ENCODE measurements at places on chromosomes 5 and 9.

GRCh38 chr5:125847561-125847960, 575.6 kb upstream of the GRAMD2B start:
- DNase-seq, result no peak

DNA sequence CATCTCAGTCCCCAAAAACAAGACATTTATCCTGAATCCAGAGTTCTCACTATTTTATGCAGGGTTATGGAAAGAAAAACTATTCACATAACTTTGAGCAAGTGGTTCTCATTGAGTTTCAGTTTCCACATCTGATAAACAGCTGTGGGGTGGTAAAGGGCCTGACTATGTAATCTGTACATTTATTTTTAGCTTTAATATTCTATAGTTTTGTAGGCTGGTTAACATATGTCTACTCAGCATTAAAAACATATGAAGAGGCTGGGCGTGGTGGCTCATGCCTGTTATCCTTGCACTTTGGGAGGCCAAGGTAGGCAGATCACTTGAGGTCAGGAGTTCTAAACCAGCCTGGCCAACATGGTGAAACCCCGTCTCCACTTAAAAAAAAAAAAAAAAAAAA, 301.5 kb upstream of the CCNG1 start:
- no peak for DNase-seq

DNA sequence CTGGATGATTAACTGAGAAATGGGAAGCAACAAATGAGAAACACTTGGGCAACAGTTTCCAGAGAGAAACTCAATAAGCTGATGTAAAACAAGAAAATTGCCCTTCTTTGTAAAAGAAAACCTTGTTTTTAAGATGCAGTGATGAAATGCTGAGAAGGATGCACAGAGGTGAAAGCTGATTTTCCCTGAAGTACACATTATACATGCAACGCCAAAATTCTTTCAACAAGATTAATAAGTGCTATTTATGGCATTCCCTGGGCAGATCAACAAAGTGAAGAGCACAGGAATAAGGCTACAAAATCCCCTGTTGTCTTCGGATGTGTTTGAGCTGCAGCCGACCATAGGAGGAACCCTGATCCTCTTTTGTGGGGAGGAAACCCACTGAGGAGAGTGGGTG, 208.0 kb upstream of the ANKH start:
- DNase-seq, result no peak

GRCh38 chr5:126461838-126462237, 38.6 kb downstream of the GRAMD2B start:
- DNase-seq, result no peak

GRCh38 chr5:59164041-59164830, 581.4 kb downstream of the RAB3C start:
- DNase-seq, result no peak

DNA sequence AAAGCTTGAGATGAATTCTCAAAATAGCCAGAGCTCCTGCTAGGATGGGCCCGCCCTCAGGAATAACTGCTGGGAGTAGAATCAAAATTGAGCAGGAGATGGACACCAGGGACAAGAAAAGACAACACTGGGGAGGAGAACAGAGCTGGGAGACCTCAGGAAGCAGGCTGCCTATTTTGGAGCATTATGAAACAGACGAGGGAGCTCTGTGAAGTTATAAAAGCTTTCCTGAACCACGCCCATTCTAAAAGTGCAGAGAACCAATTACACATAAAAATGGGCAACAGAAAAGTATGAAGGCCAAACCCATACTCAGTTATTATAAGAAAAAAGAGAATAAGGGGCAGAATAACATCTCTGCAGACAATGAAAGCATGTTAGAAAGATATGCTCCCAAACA, 213.9 kb upstream of the TRPC7 start:
- no peak for DNase-seq

DNA sequence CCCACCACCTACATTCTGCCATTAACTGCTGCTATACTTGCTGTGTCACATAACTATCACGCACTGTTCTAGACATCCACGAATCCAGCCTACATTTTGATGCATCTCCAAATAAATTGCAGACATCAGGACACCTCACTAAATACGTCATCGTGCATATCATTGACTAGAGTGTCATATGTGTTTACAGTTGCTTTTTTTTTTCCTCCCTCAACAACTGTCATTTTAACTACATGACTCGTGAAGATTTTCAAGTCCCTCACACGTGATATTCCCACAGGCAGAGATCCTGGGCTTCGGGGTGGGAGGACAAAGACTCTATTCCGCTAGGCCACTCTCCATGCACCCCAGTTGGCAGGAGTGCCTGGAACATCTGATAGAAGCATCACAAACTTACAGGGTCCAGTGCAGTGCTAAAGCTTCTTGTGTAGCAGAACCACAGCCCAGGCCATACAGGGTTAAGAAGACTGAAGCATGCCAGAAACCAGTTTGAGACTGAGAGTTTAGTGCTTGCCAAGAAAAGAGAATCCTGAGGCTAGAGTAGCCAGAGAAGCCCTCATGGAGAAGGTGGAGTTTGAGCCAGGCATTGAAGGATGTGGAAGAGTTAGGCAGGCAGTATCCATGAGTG, 1.1 kb downstream of the PCYOX1L start:
- no peak for DNase-seq

DNA sequence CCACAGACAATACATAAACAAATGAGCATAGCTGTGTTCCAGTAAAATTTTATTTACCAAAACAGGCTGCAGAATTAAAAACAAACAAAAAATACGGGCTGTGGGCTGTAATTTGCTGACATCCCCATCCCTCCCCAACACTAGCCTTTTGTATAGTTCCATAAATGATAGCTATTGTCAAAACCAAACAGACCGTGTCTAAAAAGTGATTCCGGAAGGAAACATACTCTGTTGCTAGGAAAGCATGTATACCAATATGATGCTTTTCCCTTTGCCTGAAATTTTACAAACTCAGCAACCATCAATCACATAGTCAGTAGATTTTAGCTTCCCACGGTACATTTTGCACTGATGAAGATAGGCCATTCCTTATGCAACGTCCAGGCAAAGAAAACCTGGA, 80.0 kb downstream of the TMEM215 start:
- no peak for DNase-seq

DNA sequence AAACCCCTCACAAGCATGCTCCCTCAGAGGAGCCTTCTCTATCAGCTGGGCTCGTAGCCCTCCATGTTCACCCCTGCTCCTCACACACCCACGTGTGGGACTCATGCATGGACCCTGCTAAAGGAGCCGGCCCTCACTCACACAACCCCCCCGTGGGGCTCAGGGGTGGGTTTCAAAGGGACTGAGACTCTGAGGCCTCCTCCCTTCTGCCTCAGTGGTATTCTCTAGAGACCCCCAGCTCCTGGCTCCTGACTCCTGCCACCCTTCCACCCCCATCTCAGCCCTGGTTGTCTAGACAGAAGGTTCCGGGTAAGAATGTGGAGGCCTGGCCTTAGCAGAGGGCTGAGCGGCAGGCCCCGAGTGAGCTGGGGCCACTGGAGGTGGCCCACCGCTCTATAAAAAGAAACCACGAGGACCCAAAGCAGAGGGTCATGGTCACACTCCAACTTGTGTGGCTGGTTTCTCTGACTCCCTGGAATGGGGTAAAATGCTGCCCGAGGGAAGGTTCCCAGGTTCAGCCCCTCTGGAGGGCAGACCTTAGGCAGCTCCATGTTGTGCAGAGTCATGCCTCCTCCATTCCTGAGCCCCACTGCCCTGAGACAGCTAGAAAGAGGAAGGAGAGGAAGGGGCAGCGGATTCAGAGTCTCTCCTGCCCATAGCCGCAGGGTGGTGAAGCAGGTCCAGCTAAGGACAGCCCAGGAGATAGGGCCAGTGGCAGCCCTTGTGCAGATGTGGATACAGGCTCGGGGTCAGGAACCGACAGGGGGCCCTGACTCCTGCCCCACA, 10.8 kb downstream of the SEPTIN8 start:
- no peak for DNase-seq

DNA sequence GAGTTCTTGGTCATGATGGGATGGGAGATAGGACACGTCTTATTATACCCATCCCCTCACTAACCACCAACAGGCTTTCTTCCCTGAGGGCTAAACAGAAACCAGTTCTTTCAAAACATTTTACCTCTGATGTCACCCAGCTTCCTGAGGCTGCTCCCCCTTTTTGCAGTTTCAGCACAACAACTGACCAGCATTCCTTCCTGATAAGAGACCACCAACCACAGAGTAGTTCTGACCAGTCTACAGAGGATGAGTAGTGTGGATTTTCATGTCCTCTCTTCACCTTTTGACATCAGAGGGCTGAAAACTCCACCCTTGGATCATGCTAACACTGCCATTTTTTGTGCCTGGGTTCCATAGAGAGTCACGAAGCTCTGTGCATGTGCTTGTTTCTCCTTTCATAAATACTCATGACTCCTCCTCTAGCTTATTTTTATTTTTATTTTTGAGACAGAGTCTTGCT, 82.6 kb downstream of the OSTF1 start:
- DNase-seq, result no peak

GRCh38 chr9:34049630-34050384, 1.1 kb upstream of the UBAP2 start:
- no peak for DNase-seq

GRCh38 chr5:40679913-40680681, at the start of gene PTGER4:
TSS of gene PTGER4 (plus strand) at chr5:40679915. CDS start at chr5:40680994, 1,079 bp downstream.
- no peak for DNase-seq

DNA sequence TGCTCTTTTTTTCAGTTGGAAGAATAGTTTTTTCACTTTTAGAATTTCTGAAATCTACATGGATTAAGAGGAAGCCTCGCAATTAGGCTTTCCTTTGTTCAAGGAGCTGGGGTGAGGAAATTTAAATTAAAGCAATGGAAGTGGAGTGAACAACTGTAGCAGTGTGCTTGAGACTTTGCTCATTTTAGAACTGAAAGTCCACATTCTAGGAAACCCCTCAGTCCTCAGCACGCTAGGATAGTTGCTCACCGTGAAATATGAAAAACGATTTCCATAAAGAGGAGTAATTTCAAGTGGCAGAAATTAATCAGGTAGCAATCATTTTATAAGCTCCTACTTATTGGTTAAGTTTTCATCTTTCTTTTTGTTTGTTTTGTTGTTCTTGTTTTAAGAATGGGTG, 243.0 kb upstream of the ITGA1 start:
- no peak for DNase-seq

DNA sequence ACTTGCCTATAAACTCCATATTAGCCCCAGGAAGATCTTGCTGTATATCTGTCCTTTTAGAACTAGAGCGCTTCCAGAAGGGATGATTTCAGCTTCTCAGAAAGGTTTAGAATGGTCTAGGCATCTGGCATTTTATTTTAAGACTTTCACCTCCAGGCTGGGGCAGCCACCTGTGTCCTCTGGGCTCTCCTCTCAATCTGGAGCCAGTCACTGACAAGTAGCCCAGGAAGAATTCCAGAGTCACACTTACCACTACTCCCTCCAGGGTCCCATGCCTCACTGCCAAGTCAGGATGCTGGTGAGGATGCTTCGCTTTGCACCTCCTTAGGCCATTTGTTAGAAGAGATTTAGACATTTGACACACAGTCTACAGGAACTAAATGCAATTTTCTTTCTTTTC, 20.8 kb downstream of the B4GALT1 start:
- DNase-seq, result no peak

DNA sequence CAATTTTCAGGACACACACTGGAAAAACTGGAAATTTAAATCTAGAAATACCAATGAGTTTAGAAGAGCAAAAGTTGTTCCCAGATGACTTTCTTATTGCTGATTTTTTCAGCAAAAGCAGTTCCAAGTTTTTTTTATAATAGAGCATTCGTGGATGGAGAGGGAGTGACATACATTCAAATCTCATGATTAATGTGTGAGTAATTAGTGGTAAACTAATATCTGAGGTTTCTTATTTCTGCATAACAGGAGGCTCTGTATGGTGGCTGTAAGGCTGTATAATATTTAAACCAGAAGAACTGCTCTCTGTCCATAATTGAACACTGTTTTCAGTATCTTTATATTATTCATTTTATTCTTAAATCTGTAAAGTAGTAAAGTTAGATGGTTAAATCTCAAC, 25.8 kb downstream of the LYSMD3 start:
- DNase-seq, result no peak

DNA sequence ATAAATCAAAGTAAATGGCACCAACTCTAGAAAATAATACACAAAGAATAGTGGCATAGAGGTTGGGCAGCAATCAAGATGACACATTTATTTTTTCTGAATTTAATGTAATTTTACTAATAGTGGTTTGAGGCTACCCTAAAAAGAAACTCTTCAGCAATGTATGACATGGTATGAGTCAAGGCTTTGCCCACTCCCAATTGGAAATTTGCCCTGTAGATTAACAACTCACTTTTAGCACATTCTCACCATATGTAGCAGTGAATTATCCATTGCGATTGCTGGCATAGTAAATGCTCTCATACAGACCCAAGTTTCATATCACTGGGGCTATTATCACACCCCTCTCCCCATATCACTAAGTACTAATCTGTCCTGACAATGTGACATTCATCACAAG, 832.1 kb upstream of the ZNF608 start:
- DNase-seq, result no peak

DNA sequence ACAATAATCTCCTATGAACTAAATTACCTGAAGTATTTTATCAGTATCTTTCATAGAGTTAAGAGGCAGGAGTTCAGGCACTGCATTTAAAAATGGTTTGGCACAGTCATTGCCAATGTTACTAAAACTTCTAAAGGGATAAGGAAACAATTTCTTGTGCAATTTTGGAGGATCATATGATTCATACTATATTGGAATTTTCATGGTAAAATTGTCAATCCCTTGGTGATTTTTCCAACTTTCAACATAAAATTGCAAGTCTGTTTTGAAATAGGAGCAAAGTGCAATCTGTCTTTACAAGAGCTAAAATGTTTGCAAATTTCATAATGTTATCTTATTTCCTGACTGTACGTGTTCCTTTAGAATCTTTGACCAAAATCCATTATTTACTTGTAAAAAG, 211.1 kb downstream of the DMRTA1 start:
- no peak for DNase-seq

DNA sequence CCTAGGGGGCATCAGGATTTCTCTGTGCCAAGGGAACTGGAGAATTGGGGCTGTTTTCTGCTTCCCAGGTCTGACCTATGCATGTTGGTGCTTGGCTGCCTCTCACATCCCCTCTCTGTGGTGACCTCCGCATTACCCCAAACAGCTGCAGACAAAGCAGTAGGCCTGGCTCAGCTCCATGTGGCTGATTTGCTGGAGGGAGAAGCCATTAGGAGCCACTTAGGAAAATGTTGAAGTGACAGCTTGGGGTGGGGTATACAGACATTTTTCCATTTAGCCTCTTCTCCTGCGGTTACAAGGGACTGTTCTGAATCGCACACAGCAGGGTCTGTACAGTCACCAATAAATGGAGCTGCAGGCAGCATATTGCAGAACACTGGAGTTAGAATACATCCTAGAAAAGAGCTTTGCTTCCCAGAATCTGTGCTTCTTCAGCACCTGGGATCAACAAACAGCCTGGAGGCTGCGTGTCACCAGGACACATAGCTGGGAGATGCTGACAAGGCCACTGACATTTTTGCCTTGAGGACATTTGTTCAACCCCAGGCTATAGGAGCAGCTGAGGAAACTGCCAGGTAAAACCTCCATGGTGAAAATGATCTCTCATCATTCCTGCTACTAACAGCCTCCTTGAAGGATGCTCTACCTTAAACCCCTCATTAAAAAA, 335.3 kb downstream of the DIRAS2 start:
- DNase-seq, result no peak

- no peak for DNase-seq
Observed at GRCh38 chr5:32625547-32625946, 40.2 kb downstream of the SUB1 start.
